ENCODE measurements at places on chromosomes 12 and 14.

- DNase-seq, result no peak
Observed at GRCh38 chr14:59882957-59883356, 12.4 kb upstream of the RTN1 start.

GRCh38 chr14:101475456-101476257, 85.6 kb upstream of the DIO3 start:
- DNase-seq, result no peak

GRCh38 chr12:65623507-65623906, 200.8 kb upstream of the HMGA2 start:
- no peak for DNase-seq

GRCh38 chr12:112891093-112892024, 15.4 kb upstream of the OAS1 start:
- DNase-seq, result no peak

GRCh38 chr12:75390899-75391538, at the start of gene GLIPR1L2:
TSS of gene GLIPR1L2 (plus strand) at chr12:75391089. CDS start at chr12:75391117, 28 bp downstream.
- peak; percentile 61 for DNase-seq

- DNase-seq, result no peak
Observed at GRCh38 chr12:107304588-107305532, 211.5 kb upstream of the CRY1 start.

DNA sequence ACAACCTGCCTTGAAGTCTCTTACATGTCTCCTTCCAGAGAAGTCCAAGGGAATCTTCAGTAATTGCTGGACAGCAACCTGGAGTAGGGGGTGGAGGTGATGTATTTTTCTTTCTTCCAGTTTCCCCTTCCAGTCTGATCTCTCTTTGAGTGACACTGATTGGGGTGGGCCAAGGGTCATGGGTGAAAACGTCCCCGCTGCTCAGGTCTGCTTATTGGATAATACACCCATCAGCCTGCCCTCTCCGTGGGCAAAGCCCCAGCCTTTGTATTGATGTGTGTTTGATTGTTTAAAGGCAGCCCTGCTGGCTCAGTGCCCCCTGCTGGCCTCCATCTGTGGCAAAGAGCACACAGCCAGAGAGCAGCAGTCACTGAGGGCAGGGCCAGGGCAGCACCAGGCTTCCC, 35.7 kb upstream of the ATP2A2 start:
- peak; percentile 7 for DNase-seq

DNA sequence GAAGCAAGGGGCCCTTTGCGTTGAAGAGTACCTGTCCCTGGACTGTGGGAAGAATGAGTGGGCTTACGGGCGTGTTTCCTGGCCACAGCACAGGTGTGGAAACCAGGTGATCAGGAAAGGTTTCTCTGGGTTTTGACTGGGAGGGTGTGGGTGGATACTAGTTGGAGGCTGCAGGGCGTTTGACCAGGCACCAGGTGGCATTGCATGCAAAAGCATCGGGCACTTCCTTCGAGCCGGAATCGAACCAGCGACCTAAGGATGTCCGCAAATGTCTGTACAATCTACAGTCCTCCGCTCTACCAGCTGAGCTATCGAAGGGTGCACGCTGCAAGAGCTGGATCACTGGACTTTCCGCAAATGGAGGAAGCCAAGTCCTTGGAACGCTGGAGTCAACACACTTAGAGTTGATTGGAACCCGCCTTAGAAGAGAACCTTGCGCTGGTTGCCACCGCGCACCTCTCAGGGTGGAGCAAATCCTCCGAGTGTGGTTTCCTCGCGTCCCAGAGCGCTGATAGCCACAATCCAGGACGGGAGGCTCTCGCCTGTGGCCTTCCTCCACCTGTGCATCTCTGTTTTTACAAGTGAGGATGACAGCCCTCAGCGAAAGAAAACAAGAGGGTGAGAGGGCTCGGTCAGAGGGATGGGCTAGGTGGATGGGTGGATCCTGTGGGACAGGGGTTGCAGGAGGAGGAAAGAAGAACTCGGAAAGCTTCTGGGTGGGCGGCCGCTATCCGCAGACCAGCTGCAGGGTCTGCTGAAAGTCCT, 21.2 kb upstream of the RNASE4 start:
- DNase-seq, result peak; percentile 59

DNA sequence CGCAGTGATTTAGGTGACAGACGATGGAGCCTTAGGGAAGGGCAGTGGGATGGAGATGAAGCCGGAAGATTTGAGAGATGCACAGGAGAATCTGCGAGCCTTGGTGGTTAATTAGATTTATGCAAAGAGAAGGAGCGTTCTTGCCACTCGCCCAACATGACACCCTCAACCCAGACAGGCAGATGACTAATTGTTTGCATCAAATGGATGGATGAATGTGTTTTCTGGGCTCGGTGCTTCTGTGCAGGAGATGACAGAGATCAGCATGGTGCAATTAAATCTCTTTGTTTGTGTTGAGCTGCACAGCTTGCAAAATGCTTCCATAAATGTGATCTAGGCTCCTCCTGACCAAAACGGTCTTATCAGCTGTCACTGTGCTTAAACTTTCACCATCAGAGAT, 202.3 kb upstream of the PRMT8 start:
- no peak for DNase-seq

DNA sequence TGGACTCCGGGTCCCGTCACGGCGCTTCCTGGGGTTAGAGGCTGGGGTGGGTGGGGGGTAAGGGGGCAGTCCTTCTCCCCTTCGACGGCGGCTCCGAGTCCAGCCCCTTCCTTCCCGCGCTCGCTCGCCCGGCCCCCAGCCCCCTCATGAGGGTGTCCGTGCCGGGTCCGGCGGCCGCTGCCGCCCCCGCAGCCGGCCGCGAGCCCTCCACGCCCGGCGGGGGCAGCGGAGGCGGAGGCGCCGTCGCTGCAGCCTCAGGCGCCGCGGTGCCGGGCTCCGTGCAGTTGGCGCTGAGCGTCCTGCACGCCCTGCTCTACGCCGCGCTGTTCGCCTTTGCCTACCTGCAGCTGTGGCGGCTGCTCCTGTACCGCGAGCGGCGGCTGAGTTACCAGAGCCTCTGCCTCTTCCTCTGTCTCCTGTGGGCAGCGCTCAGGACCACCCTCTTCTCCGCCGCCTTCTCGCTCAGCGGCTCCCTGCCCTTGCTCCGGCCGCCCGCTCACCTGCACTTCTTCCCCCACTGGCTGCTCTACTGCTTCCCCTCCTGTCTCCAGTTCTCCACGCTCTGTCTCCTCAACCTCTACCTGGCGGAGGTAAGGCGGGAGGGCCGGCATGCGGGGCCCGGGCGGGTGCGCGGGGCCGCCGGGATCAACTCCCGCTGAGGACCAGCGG, 500 bp downstream of the GPR137C start:
- peak; percentile 49 for DNase-seq

DNA sequence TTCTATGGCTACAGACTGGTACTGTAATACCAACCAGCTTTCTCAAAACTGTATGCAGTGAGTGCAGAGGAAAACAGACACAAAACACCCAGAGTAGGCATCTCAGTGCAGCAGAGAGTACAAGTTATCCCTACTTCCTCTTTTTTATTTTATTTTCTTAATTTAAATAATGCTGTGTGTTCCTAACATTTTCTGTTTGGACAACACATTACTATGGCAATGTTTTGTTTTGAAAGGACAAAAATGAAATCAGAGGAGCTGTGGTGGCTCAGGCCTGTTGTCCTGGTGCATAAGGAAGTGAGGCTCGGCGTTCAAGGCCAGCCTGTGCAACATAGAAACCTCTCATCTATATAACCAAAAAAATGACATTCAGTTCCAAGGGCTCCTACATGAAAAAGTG, 33.7 kb upstream of the SELPLG start:
- no peak for DNase-seq

- no peak for DNase-seq
Observed at GRCh38 chr12:114834621-114835020, 150.6 kb upstream of the TBX3 start.
